ENCODE measurements at places on chromosomes 7 and 10. TPM values are rescaled to one million over a fixed set of nuclear protein-coding genes. Genes with fewer than 3 reads are reported as not detected.

Gene KNDC1
- not detected for total RNA-seq

Gene HOXA3
- total RNA-seq, result not detected

DNA sequence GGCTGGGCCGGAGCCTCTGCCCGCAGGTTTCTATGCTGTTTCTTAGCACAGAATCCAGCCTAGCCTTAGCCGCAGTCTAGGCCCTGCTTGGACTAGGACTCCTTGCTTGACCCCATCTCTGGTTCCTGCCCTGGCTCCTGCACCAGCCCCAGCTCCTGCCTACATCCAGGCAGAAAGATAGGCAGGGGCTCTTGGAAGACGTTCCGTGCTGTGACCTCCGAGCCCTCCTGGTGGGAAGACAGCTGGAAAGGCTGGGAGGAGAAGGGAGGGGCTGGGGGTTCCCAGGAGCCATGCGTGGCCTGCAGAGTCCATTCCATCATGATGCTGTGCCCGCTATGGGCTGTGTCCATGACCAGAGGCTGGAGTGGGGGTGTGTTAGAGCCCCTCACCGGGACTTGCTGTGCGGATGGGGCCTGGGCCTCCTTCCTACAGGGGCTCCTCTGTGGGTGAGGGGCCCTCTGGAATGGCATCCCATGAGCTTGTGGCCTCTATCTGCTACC lies 26.2 kb downstream of the RAMP3 start:
- H3K4me3 ChIP-seq, result no peak overlapping the region
- no peaks in the 10 kb centered on the region for H3K36me3 ChIP-seq
- peaks cover 13% of the 10 kb centered on the region for H3K27me3 ChIP-seq

GRCh38 chr10:80156216-80156615 lies 23.7 kb downstream of the PLAC9 start:
- H3K4me1 ChIP-seq, result peaks cover 70% of the 10 kb centered on the region
- DNase-seq, result no peak
- peak overlapping the region; percentile 93 for H3K27ac ChIP-seq
- H3K4me3 ChIP-seq, result no peak overlapping the region

GRCh38 chr10:9296190-9296589 lies 1241.7 kb downstream of the GATA3 start:
- no peak for DNase-seq
- no peak overlapping the region for H3K4me3 ChIP-seq
- no peaks in the 10 kb centered on the region for H3K36me3 ChIP-seq
- peaks cover 7% of the 10 kb centered on the region for H3K27me3 ChIP-seq
- H3K4me1 ChIP-seq, result no peaks in the 10 kb centered on the region

DNA sequence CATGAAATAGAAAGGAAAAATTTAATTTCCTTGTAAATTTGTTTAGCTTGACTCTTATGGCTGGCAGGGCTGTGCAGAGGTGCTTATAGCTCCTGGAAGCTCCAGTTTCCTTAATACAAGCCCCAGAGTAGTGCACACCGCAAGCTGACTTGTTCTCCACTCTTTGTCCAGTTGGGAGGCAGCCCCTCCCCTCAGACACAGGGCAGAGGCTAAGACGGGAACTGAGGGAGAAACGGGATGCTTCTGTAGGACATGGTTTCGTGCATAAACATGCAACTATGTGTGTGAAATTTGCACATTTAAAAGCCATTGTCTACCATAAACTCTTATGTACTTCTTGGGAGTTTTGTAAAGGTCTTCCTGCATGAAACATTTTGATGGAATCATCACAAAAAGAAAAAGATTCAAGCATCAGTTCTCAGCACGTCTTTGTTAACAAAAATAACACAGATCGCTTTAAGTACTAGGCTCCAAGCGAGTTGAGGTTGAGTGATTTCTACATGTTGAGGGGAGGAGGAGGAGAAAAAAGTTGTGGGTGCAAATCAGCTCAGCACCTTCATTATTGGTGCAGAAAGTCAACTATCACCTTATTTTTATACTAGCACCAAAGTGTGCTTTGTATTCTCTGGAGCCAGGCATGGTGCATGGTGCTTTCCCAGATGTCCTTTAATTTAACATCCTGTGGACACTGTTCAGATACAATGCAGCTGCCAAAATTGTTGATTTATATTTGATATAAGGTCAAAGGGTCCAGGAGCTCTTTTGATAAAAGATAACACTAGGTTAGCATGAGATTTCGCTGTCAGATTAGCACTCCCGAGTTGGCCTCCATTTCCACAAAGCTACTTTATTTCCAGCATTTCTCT lies 124.5 kb downstream of the CHN2 start:
- no peak for DNase-seq
- H3K36me3 ChIP-seq, result no peaks in the 10 kb centered on the region
- peaks cover 6% of the 10 kb centered on the region for H3K4me1 ChIP-seq

GRCh38 chr7:7524121-7524520 lies 11.6 kb downstream of the COL28A1 start:
- H3K4me3 ChIP-seq, result no peak overlapping the region
- H3K36me3 ChIP-seq, result no peaks in the 10 kb centered on the region
- H3K4me1 ChIP-seq, result peaks cover 17% of the 10 kb centered on the region
- no peak overlapping the region for H3K27ac ChIP-seq
- H3K27me3 ChIP-seq, result no peaks in the 10 kb centered on the region

- H3K4me1 ChIP-seq, result no peaks in the 10 kb centered on the region
- no peak overlapping the region for H3K4me3 ChIP-seq
- no peak overlapping the region for H3K27ac ChIP-seq
- no peaks in the 10 kb centered on the region for H3K27me3 ChIP-seq
Measured at GRCh38 chr7:49487830-49488140, 285.7 kb upstream of the VWC2 start.

Gene TMEM270
- total RNA-seq, result not detected

Gene OR2A1
- not detected for total RNA-seq

All from osteocyte (in vitro differentiated cells).